Esophagus muscularis mucosa (tissue), 4 donors: ENCODE measurements at places on chromosomes 16 and 17. TPM values are rescaled to one million over a fixed set of nuclear protein-coding genes. Genes with fewer than 3 reads are reported as not detected.

- no peak for DNase-seq
These were observed 92.7 kb downstream of the LITAF start for GRCh38 chr16:11494029-11494428.

GRCh38 chr17:35167666-35168065 is 20.0 kb downstream of the UNC45B start:
- no peak for DNase-seq

DNA sequence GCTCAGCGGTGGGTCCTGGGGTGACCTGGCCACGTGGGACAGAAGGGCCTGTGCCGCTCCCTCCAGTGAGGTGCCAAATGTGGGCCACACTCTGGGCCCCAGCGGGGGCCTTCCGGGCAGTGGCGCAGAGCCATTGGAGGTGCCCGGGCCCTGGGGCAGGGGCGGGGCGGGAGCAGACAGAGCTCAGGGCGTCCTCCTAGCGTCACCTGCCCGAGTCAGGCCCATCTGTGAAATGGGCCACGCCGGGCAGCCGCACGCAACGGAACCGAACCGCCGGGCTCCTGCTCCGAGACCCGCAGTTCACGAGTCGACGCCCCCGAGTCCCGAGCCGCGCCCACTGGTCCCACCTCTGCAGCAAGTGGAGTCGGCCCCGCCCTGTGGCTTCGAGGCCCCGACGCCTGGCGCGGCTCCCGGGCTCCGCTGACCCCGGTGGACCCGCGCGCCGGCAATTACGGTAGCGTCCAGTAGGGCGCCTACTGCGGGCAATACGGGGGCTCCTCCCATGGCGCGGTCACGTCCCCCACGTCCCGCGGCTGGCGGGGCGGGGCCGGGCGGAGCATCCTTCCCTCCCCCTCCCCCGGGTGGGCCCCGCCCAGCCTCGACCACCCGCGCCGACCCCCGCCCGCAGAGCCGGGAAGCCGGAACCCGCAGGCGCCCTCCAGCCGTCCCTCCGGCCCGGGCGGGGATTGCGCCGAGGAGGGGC is 1.9 kb downstream of the SLC16A3 start:
- peak; percentile 95 for DNase-seq

DNA sequence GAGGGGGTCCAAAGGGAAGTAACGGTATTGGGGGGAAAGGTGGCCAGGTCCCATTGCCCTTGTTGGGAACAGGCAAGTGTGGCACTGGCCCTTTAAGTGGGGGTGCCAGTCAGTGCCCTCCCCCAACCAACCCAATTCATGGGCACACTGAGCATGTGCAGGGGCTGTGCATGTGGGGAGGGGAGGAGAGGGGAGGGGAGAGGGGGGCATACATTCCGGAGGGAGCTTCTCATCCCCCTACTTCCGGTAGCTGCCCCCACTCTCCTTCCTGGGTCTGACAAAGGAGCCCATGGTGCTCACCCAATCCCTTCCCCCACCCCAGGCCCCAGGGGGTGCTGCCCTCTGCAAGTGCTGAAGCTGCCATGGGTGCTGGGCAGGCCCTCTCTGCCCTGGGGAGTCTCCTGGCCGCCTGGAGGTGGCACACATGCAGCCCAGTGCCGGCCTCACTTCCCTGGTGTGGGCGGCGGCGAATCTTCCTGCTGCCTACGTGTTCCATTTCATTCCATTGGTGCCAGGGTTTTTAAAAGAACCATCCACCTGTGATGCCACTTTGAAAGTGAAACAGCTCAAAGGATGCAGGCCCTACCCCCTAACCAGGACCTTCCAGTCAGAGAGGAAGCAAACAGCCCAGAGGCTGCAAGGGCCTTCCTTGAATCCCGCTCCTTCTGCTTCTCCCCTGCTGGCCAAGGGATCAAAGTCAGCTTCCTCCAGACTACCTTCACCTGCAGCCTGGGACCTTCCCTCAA is 11.0 kb downstream of the HEXIM2 start:
- DNase-seq, result no peak

DNA sequence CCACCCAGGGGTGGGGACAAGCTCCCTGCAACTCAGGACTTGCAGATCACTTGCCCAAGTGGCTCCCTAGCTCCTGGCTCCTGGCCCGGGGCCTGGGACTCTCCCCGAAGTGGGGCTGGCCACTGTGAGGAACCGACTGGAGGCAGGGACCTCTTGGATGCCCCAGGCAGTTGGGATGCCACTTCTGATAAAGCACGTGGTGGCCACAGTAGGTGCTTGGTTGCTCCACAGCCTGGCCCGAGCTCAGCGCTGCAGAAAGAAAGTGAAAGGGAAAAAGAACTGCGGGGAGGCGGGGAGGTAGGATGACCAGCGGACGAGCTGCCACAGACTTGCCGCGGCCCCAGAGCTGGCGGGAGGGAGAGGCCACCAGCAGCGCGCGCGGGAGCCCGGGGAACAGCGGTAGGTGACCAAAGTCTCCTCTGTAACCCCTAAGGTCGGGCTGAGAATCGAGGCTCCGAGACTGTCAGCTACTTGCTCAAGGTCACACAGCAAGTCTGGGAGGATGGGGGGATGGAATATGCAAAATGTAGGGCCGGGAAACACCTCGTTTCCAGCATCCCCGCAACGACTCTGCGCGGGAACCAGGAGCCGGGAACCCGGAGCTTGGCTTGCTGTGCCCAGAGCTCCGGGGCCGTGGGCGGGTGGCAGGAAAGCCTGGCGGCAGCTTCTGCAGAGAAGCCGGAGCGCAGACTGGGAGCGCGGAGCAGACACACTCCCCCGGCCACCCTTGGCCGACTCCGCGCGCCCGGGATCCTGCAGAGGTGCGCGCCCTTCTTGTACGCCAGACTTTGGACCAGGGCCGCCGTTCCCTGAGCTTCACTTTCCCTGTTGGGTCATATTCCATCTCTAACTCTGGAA is 1.9 kb downstream of the CIITA start:
- DNase-seq, result no peak

Gene ANKS4B
- not detected for total RNA-seq
